Type B pancreatic cell (in vitro differentiated cells): ENCODE measurements at places on chromosomes 3 and 15.

DNA sequence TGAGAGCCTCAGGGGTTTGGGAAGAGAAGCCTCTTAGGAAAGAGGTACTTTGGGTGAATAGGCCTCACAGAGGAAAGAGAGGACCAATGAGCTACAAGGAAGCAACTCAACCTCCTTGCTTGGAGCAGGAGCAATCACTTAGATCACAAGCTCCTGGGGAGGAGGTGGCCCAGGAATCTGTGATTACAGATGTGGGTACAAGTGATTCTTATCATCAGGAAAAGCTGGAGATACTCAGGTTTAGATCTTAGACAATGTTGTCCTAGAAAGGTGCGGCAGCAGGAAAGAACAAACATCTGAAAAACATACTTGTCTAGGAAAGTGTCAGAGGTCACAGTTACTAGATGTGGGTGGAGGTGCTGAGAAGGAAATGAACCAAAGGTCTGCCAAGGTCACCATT lies 8.2 kb downstream of the PARP16 start:
- DNase-seq = no peak

DNA sequence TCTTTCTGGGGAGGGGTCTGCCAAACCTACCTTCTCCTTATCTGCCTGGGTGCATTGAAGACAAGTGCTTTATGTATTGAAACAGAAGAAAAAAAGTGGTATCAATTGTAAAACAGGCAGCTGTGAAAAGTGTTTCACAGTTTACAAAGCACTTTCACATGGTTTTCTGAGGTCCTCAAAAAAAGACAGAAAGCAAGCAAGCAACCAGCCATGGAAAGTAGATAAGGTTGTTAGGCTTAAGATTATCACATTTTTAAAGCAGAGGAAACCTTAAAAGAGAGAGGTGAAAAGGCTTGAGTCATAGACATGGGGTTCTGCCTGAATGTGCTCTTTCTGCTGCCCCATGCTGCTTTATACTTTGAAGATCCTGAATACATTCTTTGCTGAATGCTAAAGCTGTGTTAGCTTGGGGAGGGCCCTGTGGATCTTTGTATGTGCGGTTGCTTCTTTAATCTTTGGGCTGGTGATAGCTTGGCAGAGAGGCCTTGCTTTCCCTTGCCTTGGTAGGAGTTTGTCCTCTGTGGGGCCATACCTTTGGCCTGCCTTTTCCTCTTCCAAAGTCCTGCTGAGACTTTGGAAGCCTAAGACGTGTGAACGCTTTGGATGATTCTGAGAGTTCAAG lies 2.6 kb downstream of the SMAD3 start:
- no peak for DNase-seq

GRCh38 chr15:60859996-60860494 lies 369.1 kb downstream of the RORA start:
- DNase-seq = no peak

DNA sequence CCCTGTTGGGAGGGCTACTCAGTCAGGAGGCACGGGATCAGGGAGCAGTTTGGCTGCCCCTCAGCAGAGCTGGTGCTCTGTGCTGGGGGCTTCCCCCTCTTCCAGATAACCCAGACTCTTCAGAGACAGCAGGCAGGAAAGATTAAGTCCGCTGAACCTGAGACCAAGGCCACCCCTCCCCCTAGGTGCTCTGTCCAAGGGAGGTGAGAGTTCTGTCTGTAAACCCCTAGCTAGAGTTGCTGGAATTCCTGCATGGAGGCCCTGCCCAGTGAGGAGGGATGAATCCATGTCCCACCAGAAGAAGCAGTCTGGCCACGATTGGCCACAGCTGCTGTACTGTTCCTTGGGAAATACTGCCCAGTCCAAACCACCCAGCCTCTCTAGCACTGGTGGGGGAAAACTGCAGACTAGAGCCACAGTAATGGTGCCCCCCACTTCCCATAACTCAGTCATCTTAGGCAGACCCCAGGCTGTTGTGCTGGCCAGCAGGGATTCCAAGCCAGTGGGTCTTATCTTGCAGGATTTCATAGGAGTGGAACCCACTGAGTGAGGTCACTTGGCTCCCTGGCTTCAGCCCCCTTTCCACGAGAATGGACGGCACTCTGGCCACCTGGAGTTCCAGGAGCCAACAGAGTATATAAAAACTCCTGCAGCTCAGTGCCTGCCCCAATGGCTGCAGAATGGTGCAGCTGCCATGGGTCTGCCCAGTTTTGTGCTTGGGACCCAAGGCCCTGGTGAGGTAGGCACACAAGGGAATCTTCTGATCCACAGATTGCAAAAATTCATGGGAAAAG lies 42.9 kb downstream of the NPAP1 start:
- DNase-seq = no peak

GRCh38 chr3:146750196-146750595 lies 145.1 kb upstream of the PLSCR5 start:
- DNase-seq = no peak

- DNase-seq = no peak
Measured at GRCh38 chr15:74829991-74830390, 3.6 kb downstream of the CPLX3 start.

DNA sequence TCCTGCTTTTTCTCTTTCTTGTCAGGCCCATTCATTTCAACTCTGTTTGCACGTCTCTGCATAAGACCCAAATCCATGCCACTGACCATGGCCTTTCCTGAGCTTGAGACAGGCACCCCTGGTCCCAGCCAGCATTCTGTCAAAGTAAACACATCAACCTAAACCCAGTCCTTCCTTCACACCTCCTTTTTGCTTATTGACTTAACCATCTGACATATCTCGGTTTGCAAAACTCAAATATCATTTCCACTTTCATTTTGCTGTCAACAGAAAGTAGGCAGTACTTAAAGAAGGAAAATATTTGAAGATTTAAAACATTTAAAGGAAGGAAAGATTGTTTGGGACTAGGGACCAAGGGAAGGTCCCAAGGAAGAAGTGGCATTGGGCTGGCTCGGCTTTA lies 48.2 kb upstream of the KBTBD8 start:
- no peak for DNase-seq

DNA sequence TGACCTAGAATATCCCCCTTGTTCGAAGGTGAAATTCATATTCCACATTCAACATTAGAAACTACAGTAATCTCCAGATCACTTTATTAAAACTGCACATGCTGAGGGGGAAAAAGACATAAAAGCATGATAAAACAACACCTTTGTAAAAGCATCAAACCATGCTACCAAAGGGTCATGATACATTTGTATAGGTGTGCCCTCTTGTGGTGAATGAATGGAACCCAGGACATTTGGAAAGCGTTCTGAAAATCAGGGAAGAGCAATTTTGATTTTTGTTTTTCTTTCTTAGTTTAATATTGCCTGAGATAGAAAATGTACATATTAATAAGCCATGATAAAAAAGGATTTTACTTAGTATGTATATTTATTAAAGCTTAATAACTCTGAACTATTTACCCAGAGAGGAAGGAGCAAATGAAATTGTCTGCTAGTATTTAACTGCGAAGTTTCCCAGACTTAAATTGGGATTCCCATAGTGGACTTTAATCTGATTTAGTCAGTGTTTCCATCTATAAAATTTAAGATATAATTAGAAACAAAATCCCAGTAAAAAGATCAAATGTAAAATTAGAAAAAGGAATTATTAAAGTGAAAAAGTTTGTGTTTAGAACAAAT lies 105.8 kb upstream of the ARL6 start:
- DNase-seq = no peak

GRCh38 chr15:71133747-71134472 lies 18.6 kb downstream of the THSD4 start:
- no peak for DNase-seq
